Astrocyte of the hippocampus (primary cell): ENCODE measurements at places on chromosomes 5 and 9.

- peak; percentile 62 for DNase-seq
Measured at GRCh38 chr5:167284222-167284890, 1007.1 kb upstream of the WWC1 start.

- peak; percentile 81 for DNase-seq
Measured at GRCh38 chr5:97534166-97534565, 351.1 kb upstream of the RIOK2 start.

DNA sequence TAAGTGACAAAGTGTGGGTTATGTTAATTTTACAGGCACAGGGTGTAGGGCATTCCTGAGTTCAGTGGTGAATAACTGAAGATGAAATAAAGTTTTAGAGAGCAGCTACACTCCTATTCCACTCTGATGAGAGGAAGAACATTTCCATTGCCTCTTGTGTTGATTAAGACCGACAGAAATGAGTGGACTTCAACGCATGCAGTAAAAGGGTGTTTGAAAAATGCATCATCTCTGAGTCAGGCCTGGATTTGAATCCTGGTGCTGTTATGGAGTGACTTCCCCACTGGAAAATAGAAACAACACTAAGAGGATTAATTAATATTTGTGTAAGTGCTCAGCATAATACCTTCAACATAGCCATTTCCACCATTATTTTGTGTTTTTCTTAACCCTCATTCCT, 86.3 kb downstream of the PRR16 start:
- peak; percentile 28 for DNase-seq

- peak; percentile 46 for DNase-seq
Measured at GRCh38 chr9:134458207-134459108, 132.2 kb downstream of the RXRA start.

GRCh38 chr5:58274191-58274590, 185.7 kb downstream of the PLK2 start:
- DNase-seq: no peak

- peak; percentile 44 for DNase-seq
Measured at GRCh38 chr5:93599001-93599379, 16.0 kb downstream of the NR2F1 start.

DNA sequence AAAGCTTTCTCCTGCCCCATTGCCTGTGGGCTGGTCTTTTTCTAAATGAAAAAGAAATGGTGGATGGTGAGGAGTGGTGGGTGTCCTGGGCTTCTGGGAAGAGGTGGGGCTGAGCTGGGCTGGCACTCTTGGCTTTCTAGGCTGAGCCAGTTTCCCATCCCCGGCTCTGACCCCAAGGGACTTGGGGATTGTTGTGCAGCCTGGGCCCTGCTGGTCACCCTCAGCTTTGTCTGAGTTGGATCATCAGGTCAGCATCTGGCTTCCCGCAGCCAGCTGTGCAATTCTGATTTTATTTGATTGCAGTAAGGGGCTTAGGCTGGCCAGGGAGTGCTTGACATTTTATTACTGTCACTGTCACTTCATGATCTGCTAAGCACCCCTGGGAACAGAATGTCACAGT, 25.3 kb downstream of the GLRA1 start:
- no peak for DNase-seq

DNA sequence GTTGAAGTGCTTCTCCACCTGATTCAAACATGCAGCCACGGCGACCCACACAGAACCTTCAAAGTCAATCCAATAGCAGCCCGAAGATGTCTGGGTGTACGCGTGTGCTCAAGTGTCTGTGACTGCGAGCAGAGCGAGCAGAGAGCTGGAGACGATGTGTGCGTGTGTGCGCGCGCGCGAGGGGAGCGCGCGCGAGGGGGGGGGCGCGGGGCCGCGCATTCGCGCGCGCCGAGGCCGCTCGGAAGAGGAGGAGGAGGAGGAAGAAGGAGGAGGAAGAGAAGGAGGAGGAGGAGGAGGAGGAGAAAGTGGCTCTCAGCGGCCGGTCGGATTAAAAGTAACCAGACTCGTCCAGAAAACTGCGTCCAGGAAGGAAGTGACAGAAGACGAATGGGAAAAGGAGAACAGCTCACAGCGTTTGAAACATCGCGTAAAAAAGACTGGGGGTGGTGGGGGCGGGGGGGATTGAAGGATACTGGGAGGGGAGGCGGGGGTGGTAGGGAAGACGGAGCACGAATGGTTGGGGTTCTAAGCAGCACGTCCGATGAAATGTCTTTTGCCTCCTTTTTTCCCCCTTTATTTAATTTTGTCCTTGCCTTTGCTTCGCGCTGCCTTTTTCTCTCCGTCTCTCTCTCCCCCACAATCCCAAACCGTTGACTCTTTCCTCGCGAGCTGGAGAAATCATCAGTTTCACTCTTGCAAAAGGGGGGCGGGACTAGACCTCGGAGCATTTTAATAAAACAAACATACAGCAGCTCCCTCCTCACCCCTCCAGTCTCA, at the start of gene MEF2C:
TSS of gene MEF2C (minus strand) at position 126 of the 777 bp plus-strand sequence. CDS start 59,396 bp downstream, outside the sequence.
- peak; percentile 88 for DNase-seq

GRCh38 chr9:76615177-76615603, 149.0 kb upstream of the PCA3 start:
- no peak for DNase-seq

DNA sequence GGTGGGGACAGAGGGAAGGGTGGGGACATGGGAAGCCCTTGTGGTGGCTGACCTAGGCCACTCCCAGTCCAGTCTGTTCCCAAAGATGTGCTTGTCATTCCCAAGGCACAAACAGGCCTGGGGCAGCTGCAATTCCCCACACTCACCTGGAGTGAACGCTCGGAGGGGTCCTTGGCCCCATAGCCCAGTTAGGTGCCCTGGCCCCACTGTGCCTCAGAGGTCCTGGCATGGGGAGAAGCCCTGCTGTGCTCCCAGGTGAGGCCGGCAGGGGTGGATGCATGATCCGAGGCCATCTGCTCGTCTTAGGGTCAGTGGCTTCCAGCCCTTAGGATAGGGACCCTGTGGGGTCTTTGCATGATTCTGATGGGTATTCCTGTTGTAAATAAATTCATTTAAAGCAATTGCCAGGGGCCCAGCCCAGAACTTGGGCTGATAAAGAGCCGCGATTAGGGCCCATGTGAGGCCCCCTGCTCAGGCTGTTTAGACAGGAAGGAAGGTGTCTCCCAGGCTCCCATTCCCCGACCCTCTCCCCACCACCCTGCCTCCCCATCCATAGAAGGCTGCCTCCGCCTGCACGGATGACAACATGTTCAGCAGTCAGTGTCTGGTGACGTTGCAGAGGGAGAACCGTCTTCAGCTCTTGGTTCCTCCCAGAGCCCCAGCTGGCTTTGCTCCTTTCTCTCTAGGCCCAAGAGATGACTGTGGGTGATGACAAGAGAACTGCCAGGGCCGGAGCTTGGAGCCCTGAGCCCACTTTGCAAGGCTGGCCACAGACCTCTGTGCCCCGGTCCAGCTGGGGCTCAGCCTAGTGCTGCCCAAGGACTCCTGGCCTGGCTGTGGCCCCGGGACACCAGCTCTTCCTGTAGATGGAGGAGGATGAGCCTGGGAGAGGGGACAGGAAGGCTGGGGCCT, 28.4 kb upstream of the IRX4 start:
- no peak for DNase-seq

DNA sequence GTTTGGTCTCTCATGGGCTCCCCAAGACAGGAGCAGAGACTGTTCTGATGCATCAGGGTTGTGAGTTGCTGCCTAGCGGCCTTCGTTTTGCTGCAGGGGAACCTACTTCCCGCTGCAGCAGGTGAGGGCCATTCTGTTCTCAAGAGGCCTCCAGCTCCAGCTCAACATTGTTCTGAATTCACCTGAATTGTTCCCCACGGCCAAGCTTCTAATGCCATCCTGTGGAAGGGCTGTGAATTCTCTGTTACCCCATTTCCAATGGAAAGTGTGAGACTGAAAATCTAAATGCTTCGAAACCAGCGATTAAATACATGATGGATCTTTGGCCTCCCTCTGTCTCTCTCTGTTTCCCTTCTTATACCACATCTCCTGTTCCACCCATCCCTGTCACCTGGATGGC, 349.1 kb upstream of the DAP start:
- no peak for DNase-seq

- DNase-seq: no peak
Measured at GRCh38 chr9:89474939-89475338, 23.0 kb downstream of the SEMA4D start.

DNA sequence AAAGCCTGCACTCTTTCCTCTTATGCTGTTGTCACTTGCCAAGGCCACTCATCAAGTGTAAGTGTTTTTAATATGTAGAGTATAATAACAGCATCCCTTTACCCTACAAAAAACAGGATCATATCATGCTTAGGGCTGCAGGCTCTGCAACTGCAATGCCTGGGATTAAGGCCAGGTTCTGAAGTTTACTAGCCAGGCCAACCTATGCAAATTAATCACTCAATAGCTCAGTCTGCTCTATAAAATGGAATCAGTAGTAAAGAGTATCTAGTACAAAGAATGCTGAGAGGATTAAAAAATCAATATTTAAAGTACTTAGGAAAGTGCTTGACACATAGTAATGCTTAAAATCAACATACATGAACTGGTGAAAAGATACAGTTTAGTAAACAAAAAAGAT, 253.3 kb downstream of the EDIL3 start:
- peak; percentile 10 for DNase-seq

GRCh38 chr5:107808671-107809137, 138.0 kb upstream of the EFNA5 start:
- peak; percentile 67 for DNase-seq

DNA sequence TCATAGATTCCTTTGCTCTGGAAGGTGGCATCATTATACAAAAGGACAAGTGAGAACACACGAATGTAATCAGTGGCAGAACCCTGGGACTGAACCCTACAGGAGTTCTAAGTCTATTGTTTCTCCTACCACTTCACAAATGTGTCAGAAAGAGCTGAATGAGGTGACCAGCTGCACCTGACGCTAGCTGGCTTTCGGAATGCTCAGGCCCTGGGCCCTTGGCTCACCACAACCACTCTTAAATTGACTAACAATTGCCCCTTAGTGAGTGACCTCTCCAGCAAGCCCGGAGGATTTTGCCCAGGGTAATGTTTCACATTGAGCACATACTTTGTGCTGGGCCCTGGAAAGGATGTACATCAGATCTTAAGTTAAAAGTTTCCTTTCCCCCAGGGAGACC, 41.2 kb upstream of the ABCA1 start:
- no peak for DNase-seq

GRCh38 chr5:82297711-82298110, 19.6 kb upstream of the RPS23 start:
- no peak for DNase-seq

DNA sequence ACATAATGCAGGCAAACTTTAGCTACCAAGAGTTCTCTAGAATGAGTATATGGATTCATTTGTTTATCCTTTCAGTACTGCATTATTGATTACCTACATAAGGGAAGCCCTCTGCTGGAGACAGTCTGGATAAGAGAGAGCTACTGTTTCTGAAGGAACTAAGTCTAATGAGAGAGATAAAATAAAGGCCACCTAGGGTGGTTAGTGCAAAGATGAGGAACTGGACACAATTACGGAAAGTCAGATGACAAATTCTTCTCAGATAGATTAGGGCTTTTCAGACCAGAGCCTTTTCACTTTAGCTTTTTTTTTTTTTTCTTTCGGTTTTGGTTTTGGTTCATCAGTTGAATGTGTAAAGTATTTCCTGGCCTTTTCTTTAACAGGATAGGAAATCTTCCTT, 31.3 kb downstream of the ISOC1 start:
- no peak for DNase-seq

DNA sequence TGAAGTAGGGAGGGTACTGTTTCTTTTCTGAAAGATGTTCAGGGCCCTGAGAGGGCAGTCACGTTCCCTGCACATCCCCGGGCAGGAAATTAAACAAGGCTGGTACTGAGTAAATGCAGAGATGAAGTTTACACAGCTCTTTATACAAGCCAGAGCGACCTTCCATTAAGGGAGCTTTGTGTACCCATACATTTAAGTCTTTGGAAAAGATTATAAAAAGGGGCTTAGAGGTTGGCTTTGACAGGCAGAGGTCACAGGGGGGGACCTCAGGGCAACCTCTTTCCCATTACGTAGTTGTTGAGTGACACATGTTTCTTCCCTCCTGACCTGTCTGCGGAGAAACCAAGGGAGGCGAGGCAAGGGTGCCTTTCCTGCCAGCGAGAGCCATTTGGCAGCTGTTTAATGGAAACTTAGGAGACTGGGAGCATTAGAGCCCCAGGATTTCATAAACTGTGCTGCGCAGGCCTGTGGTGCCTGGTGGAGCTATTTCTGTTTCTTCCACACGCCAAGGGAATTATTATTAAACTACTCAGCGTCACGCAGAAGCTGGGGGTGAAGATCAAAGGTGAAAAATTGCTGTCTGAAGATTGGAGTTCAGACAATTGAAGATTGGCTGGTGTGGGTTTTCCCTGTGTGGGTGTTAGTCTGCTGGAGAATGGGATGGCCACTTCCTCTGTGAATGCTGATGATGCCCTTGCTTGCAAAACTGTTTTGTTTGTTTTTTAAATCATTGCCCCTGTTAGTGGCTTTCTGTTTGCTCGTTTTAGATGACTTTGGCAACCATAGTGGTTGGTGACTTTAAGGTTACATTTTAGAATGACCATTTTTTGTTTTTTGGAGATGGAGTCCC, 3.2 kb upstream of the SMIM32 start:
- no peak for DNase-seq

- no peak for DNase-seq
Measured at GRCh38 chr5:147248561-147248960, 13.7 kb downstream of the STK32A start.

DNA sequence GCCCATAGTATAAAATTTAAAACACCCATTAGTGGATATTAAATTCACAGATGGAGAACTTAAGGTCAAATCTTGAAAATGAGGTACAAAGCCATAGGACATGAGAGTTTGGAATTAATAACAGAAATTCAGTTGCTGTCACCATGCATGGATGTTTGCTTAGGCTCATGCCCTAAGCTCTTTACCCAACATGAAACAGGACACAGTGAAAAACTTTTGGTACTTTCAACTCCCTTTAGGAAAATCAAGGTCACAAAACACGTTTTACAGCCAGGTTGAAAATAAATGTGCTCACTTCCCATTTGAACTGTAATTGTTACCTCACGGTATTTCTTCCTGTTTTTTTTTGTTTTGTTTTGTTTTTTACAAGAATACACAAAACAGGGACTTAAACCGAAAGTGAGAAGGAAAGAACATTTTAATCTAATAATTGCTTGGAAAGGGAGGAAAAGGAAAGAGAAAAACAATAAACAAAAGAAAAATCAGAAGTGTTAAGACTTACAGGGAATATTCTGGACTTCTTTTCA, 6.1 kb upstream of the TOPORS start:
- DNase-seq: no peak

DNA sequence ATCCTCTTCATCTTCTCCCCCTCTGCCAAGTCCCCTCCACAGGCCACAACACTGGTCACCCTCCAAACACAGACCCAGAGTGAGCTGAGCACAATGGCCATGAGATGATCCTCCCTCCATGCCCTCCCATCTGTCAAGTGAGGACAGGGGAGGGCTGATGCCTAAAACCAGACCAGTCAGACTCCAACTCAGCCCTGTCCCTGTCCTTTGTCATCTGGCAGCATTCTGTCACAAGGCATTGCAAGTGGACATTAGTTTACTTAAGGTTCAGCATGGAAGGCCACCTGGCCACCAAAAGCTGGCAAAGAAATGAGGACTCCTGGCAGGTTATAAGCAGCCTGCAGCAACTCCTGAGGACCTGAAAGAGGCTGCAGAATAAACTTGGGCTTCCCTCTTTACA, 136.2 kb upstream of the SLC30A5 start:
- no peak for DNase-seq
